ENCODE measurements at places on chromosomes 16 and 17.

GRCh38 chr16:52368859-52369258, 178.1 kb downstream of the TOX3 start:
- no peak for DNase-seq

DNA sequence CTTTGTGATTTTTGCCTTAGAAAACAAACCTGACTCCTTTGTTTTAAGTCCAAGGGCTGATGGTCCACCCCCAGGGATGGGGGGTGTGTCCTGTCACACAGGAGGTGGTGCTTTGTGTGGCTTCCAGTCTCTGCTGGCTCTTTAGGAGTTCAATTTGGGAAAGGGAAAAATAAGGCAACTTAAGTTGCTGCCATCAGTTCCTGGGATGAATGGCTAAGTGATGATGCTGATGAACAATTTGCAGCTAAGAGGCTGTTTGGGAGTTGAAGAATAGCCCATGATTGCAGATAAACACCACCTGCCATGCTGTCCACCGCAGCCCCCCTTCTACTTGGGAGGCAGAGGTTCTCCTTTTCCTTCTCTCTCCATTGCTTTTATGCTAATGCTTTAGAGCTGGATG, 40.2 kb downstream of the ARL4D start:
- DNase-seq: no peak

DNA sequence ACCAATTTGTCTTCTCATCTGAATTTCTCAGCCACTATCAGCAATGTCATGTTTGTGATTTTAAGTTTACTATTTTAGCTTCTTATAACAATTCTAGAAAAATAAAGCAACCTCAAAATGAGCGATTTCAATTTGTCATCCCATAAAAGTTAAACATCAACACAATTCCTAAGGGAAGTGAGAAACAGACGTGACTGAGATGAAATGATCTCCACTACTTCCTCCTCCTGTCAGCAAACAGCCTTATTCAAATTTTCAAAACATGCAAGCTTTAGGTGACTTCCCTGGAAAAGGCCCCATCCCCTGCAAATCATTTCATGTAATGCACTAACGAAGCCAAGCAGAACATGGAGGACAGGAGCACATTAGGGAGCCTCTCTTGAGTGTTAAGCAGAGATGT, 64.9 kb downstream of the ZNF652 start:
- no peak for DNase-seq

GRCh38 chr17:76327696-76328095, 19.6 kb upstream of the QRICH2 start:
- no peak for DNase-seq

- no peak for DNase-seq
Observed at GRCh38 chr16:83533193-83533592, 274.6 kb upstream of the HSBP1 start.

- no peak for DNase-seq
Observed at GRCh38 chr17:42202696-42203095, 8.4 kb upstream of the GHDC start.

- DNase-seq: no peak
Observed at GRCh38 chr17:76326306-76326705, 18.2 kb upstream of the QRICH2 start.

GRCh38 chr17:6588165-6588564, 31.8 kb upstream of the PITPNM3 start:
- no peak for DNase-seq

- DNase-seq: no peak
Observed at GRCh38 chr17:50768346-50768761, 1.0 kb upstream of the ANKRD40CL start.

DNA sequence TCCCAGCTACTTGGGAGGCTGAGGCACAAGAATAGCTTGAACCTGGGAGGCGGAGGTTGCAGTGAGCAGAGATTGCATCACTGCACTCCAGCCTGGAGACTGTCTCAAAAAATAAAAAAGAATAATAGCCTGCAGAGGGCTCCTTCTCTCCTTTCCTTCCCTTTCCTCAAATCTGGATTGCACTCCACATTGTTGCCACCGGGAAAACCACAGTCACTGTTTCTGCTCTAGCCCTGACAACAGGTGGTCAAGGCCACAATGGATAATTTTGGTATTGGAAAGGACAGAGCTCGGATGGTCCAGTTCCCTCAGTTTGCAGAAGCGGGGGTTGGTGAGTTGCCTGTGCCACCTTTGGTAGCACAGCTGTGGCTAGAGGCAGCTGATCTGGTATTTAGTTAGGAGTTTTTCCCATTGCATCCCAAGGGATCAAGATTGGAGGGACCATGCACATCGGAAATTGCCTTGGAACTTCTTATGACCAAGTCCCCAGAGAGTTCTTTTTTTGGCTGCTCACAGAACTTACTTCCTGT, 44.7 kb upstream of the PRSS54 start:
- DNase-seq: no peak

DNA sequence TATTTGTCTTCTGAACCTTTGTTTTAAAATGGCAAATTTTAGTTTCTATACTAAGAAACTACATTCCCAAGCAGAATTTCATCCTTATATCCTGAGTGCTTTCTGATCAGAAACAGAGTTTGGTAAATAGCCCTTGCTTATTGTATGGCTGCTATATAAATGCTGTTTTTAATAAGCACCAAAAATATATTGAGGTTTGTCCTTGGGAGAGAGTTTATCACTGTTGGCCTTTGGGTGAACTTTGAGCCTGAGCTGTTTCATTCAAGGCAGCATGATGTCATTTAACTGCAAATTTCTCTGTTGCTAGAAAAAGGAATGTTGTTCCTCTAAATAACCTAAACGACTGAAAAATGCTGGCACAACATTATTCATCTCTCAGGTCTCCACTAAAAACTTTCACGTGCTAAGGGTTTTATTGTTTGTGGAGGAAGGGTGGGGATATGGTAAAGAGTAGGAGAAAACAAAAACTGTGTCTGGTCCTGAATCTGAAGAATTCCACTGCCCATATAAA, 334.3 kb upstream of the TBX2 start:
- peak; percentile 5 for DNase-seq

DNA sequence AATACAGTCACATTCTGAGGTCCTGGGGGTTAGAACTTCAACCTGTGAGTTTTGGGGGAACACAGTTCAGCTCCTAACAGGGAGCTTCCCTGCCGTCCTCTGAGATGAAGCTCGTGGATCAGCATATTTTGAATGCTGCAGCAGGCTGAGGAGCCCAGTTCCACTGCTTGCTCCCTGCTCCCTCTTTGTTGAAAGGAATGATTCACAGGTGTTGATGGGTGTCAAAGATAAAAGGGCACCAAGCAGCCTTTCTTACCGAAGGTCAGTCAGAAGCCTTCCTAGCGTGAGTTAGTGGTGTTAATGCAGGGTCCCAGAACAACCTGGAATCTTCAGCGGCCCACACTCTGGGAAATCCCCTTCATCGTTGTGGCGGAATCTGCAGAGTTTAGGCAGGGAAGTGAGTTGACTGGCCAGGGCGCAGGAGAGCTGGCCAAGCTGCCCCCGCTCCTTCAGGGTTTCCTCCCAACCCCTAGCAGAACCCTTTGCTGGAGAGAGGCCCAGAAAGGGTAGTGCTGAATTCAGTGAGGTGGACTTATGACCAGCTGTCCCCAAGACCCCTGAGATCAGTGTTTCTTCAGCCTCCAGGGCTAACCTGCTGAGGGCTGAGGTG, 114.8 kb downstream of the GNAO1 start:
- DNase-seq: no peak

GRCh38 chr17:35605678-35606077, 18.6 kb downstream of the AP2B1 start:
- DNase-seq: no peak

DNA sequence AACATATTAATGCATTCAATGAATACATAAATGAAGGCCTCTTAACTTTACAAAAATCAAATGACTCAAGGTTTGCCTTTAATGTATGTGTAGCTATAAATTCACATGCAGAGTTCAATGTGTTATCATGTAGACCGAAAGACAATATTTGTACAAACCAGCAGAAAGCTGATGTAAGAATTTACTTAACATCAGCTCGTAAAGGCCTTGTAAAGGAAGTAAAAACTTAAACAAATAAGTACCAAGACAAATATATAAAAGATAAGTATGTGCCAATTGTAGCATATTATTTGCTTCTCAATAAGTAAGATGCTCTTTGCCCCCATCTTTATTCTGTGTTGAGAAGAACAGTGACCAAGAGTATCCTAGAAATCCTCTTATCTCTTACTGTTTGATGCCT, 105.7 kb downstream of the SYCE1L start:
- no peak for DNase-seq

- no peak for DNase-seq
Observed at GRCh38 chr16:66588981-66589713, 9.9 kb downstream of the CMTM2 start.

GRCh38 chr17:7647018-7647417, 3.7 kb upstream of the ATP1B2 start:
- DNase-seq: no peak

DNA sequence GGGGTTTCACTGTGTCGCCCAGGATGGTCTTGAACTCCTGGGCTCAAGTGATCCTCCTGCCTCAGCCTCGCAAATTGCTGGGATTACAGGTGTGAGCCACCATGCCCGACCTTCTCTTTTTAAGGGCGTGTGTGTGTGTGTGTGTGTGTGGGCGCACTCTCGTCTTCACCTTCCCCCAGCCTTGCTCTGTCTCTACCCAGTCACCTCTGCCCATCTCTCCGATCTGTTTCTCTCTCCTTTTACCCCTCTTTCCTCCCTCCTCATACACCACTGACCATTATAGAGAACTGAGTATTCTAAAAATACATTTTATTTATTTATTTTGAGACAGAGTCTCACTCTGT, 3.9 kb downstream of the STH start:
- DNase-seq: no peak

GRCh38 chr16:78405833-78406232, 306.4 kb downstream of the WWOX start:
- no peak for DNase-seq

DNA sequence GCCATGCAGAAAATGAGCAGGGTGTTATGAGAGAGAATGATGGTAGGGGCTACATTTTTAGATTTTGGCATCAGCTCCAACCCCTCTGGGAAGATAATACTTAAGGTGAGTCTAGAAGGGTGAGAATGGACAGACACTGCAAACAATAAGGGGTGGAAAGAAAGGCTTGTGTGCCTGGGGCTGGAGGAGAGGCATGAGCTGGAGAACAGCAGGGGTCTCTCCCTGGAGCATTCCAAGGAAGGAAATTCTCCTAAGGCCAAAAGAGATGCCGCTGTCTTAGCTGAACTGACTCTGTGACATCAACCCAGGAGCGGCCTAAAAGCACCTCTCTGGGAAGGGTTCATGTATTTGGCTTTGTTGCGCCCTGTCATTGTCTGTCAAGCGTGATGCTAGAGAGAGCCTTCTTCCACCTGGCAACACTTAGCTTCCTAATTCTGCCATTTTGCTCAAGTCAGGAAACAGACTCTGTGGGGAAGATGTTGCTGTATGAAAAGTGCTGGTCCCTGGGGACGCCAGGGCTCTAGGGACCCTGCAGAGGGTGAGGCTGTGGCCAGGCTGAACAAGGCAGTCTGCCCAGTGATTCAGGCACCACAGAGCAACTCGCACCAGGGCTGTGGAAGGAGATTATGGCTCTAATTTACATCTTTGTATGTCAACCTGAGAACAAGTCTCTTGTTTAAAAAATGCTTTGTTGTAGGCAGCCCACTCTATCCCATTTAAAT, 225.7 kb downstream of the CBLN1 start:
- DNase-seq: no peak

DNA sequence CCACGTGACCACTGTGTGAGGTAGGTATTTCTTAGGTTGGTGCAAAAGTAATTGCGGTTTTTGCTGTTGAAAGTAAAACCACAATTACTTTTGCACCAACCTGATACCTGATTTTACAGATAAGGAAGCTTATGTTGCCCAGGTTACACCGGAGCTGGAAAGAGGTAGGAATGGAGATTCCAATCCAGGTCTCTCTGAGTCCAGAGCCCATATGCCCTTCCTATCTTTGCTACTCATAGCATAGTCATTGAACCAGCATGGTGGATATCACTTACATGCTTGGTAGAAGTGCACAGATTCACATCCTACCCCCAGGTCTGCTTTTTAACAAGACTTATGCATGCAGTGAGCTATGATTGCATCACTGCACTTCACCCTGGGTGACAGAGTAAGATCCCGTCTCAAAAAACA, 61.8 kb downstream of the ARSG start:
- no peak for DNase-seq

- DNase-seq: no peak
Observed at GRCh38 chr17:6374761-6375312, 60.1 kb downstream of the AIPL1 start.

GRCh38 chr17:66228887-66229782, at the start of gene APOH:
APOH (minus strand) TSS chr17:66229415; CDS start chr17:66229379, 36 bp downstream.
- no peak for DNase-seq

DNA sequence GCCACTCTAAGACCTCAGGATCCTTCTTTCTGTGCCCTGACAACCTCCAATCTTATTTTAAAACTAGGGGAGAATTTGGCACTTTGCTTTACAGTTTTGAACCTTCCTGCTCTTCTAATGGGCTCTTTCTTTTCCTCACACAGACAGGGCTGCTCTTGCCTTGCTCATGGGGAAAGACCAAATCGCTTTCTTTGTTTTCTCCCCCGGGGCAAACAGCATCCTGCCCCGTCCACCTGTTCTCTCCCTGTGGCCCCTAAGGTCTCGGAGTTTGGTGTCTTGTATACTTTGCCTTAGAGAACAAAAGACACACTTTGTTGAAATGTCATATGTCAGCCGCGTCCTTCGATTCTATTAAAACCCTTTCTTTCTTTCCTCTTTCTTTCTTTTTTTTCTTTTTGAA, 306.7 kb upstream of the SALL1 start:
- no peak for DNase-seq

DNA sequence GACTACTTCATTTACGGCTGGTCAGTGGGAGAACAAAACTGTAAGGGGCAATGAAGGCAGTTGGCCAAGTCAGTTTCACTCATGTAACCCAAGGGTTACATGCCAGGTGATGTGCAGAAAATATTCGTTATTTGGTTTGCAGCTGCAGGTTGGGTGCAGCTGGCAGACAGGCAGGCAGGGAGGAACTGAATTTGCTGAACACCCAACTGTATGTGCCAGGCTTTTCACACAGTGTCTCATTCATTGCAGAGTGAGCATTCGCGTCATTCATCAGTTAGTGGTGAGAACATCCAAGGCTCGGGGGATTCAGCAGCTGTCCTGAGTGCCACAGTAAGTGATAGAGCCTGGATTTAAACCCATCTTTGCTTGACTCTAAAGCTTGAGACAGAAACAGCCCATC, 59.7 kb downstream of the ABCC6 start:
- DNase-seq: no peak

- DNase-seq: no peak
Observed at GRCh38 chr17:44159519-44160210, 10.8 kb upstream of the ASB16 start.

GRCh38 chr16:83931556-83931955, 21.5 kb upstream of the OSGIN1 start:
- no peak for DNase-seq

- no peak for DNase-seq
Observed at GRCh38 chr16:89004209-89004831, 27.3 kb upstream of the CBFA2T3 start.

- no peak for DNase-seq
Observed at GRCh38 chr16:51544851-51545467, 393.9 kb upstream of the SALL1 start.
